ENCODE measurements at places on chromosomes 2 and 18.

DNA sequence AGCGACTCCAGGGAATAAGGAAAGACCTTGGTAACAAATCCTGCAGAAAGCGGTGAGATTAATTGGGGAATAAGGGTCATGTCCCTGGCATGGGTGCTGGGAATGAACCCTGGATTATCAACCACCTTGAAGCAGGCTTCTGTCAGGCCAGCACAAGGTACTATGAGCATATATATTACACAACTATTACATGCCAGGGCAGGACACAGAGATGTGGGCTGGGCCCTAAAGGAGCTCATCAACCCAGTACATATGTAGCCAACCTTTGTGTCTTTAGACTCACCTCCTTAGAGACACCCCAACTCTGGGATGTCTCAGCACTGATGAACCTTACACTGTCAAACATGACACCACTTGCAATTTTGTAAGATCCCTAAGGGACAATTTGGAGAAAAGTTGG, 3.4 kb downstream of the SFXN5 start:
- no peak for DNase-seq

GRCh38 chr2:31122133-31122532, 16.1 kb downstream of the GALNT14 start:
- no peak for DNase-seq

- DNase-seq, result no peak
Measured at GRCh38 chr18:24609254-24609653, 148.8 kb downstream of the HRH4 start.

DNA sequence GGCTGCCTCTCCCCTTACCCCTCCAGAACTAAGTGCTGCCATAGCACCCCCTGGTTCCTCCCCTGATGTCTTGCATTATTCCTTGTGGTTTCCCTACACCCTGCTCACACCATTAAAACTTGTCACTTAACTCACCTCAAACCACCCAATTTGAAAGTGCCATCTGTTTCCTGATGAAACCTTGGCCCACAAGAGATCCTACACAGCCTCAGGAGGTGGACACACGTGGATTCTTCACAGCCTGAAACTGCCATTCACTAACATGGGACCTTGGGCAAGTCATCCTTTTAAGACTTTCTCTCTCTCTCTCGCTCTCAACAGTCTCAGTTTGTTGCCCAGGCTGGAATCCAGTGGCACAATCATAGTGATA, 27.5 kb upstream of the FAM124B start:
- no peak for DNase-seq

DNA sequence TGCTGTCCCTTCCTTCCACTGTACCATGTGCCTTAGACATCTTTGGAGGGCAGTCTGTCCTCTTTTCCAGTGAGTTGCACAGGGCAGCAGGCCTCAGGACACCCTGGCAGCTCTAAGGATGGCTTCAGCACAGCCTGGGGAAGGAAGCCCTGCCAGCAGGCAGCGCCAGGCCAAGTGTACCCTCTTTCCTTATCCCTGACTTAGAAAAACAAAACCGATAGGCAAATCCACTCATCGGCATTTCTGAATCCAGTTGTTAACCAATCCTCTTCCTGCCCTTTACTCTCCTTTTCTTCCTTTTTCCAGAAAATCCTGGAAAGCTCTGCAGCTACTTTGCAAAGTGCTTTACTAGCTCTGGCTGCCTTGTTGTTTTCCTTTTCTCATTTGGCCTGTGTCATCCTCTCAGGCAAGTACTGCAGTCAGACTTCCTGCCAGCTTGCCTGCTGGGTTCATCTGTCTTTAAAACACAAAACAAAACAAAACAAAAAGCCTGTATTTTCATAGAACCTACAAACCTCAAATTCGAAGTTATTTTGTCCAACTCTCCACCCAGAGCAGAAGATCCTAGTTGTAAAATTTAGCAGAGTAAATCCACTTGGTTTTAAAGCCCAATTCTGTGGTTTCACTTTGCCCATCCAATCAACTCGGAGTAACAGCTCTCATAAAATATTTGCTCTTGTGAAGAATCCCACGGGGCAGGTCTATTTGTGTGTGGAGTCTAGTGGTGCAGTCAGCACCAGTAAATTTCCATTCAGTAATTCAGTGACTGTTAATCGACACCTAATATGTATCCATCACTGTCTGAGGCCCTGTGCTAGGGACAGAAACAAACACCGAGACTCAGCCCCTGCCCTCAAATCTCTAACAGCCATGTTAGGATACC, 45.2 kb downstream of the PCBP1 start:
- DNase-seq, result no peak

GRCh38 chr2:223943561-223944008, 1.6 kb downstream of the WDFY1 start:
- no peak for DNase-seq

GRCh38 chr18:4231260-4231659, 223.8 kb downstream of the DLGAP1 start:
- no peak for DNase-seq

DNA sequence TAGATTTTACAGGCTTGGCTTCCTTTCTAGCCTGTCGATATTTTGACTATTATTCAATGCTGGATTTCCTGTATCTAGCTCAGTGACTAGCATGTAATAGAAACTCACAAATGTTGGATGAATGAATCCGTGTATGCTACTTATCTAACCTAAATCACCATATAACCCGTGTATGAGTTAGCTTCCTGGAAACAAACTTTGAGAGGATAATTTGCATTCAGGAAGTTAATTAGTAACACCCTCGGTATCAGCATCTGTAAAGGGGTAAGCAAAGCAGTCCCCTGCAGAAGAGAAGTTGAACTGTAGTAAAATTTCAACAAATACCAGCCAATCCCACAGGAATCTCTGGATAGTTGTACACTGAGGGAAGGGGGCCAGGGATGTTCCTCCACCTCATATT, 269.4 kb upstream of the LRATD1 start:
- no peak for DNase-seq

DNA sequence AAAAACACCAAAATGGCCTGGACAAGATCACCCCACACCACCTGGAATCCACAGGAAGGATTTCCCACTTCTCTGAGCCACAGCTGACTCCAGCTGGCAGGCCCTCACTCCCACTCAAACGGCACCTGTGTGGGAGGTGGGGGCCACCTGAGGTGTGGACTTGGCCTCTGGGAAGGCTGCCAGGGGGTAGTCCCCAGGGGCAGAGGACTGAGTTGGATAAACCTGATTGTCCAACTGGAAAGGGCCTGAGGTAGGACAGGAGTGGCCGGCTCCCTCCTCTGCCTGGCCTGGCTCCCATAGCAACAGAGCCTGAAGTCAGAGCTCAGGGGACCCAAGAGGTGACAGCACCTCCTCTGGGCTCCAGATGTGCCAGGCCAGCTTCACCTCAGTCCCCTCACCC, 300.2 kb downstream of the CELF4 start:
- no peak for DNase-seq

DNA sequence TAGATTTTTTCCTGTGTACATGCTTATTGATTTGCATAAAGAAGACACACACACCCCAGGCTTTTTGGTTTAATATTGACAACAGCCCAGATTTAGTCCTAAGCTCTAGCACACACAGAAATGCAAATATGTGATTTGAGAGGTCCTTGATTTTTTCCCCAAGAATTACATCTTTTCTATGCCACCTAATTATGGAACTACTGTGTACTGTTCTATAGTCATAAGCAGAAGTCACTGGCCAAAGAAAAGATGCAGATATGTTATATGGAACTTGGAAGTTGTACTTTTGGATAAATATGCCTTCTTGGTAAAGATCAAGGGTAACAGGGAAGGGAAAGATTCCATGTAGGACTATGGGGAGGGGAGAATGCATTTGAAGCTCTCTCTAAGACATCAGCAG, 105.6 kb downstream of the SETBP1 start:
- DNase-seq, result no peak

- no peak for DNase-seq
Measured at GRCh38 chr2:26318950-26319349, 27.0 kb upstream of the SELENOI start.

DNA sequence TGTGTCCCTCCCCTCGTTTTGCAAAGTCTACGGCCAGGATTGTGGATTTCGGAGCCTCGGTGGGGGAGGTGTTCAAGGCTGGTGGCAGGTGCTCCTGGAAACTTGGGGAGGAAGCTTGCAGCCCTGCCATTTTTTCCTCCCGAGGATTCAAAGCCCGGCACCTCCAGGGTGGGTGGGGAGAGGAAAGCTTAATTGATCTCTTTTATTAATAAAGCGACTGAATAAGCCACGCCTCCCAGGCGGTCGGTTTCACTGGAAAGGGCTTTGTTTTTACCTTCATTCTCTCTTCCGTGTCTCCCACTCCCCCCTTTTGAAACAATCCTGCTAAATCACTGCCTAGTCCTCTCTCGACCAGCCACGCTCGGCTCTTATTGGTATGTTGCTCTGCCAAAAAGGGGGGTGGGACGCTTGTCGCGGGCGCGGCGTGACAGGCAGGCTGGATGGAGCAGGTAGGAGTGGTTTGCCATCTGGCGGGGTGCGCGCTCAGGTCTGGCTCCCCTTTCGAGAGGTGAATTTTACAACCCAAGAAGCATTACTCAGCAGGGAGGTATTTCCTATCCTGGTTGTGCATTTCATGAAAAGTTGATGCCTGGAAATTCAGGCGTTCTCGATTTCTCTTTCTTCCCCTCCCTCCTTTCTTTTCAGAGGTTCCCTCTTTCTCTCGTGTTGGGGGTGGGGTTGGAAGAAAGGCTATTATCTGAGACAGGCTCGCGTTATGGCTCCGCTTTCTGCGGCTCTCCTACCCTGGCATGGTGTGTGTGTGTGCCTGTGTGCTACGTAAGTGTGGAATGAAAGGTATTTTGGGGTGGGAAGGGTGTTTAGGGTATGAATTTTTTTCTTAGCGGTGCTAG, 1.4 kb downstream of the NEDD4L start:
- DNase-seq, result peak; percentile 18

DNA sequence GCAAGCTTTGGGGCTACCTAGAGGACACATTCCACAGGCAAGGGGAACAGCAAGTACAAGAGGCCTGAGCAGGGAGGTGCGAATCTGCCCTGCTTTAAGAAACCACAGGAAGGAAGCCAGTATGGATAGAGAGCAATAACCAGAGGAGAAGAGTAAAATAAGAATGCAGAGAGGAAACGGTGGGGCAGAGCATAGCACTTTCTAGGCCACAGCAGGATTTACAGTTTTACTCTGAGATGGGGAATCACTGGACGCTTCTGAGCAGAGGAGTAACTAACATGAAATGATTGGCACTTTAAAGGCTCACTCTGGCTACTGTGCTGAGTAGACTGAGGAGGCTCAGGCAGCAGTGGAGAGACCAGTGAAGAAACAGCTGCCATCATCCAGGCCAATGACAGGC, 23.8 kb downstream of the AAK1 start:
- DNase-seq, result no peak
